ENCODE measurements at places on chromosomes 16 and 17.

DNA sequence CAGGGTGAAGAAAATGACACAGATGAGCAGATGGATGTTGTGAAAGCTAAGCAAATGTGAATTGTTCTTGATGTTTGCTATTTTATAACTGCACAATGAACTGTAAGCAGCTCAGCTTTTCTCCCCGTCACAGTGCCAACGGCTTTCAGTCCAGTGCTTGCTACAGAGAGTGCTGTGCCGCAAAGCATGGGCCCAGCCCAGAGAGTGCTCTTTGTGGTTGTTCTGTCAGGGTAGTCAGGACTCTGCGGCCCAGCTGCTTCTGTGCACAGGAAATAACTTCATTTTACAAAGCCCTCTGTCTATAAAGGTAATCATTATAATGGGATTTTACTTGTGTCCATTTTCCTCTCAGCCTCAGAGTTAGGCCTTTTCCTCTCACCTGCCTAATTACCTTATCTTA, 39.1 kb downstream of the CDRT15 start:
- peak; percentile 22 for DNase-seq

- DNase-seq, result no peak
Measured at GRCh38 chr16:69855592-69855991, 93.5 kb downstream of the WWP2 start.

DNA sequence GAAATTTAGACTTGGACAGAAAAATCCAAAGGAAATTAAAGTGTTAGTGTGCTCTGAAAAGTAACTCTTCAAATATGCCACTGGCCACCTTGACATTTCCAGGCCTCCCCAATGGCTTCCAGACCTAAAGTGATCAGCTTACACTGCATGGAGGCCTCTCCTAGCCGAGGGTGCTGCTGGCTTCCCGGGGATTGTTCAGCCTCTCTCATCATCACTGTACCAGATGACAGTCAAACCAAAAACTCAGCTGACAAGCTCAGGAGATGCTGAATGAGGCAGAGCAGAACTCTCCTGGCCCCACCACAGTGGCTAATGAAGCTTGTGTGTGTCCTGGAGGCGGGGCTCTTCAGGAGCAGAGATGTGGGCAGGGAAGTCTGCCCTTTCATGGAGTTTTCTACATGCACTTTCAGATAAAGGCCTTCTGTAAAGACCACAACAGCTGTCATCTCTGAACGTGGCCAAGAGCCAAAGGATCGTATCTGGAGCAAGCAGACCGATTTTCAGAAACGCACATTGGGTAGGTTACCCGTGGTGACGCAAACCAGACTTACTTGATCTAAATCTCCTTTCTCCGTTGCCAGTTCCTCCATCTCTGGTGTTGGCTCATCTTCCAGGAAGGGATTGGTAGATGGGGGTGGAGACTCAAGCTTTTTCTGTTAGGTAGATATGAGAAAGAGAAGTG, 113.3 kb downstream of the VPS53 start:
- DNase-seq, result no peak

GRCh38 chr17:74201250-74201649, 2.2 kb upstream of the RPL38 start:
- DNase-seq, result no peak

DNA sequence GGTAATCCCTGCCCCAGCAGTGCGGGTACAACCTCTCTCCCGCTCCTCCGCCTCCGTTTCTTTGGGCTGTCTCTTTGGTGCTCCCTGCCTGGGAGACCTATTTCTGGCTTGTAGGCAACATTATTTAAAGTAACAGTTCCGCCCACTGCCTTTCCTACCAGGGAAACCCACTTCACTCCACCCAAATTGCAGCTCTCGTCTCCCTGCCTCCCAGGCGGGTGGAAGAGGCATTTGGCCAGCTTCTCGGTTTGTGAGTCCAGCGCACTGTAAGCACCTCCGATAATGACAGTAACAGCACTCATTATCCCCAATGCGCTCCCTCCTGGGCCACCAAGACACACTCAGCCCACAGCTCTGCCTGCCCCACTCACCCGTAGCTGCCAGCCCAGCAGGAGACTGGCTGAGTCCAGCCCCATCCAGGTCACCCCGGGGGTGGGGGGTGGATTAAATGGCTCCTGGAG, 165.1 kb upstream of the CDC42EP4 start:
- no peak for DNase-seq

DNA sequence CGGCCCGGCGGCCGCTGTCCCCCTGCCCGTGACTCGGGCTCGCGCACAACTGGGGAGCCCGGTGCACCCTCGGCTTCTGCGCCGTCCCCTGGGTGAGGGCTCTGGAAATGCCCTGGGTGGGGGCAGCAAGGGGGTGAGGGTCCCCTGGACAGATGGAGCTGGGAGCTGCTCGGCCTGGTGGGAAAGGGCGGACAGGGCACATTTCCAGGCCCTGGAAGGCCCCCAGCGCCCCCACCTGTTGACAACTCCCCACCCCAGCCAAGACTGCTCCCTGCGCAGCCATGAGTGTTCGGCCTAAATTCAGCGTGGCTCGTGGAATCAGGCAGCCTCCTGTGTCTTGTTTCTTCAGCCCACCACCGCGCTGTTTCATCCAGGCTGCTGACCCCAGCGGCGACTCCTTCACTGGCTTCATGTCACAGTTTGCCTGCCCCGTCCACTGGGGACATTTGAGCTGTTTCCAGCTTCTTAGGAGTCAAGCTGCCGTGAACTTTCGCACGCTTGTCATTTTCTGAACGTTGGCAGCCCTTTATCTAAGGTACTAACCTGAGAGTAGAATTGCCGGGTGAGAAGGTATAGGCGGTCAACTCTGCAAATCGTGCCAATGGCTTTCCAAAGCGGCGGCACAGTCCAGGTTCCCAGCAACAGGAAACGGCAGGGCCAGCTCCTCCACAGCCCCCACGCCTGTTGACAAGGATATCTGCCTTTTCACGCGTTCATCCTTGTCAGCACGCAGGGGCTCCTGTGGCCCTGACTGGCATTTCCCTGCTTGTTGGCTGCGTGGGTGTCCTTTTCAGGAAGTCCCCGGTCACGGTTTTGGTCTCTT, 895 bp downstream of the UTS2R start:
- DNase-seq, result no peak

GRCh38 chr16:88839745-88840599, 16.8 kb downstream of the GALNS start:
- DNase-seq, result no peak

GRCh38 chr17:55394357-55395021, 27.1 kb downstream of the MMD start:
- no peak for DNase-seq

GRCh38 chr17:45813048-45813725, 29.1 kb downstream of the CRHR1 start:
- DNase-seq, result no peak
